ENCODE measurements at places on chromosomes 1 and 21.

DNA sequence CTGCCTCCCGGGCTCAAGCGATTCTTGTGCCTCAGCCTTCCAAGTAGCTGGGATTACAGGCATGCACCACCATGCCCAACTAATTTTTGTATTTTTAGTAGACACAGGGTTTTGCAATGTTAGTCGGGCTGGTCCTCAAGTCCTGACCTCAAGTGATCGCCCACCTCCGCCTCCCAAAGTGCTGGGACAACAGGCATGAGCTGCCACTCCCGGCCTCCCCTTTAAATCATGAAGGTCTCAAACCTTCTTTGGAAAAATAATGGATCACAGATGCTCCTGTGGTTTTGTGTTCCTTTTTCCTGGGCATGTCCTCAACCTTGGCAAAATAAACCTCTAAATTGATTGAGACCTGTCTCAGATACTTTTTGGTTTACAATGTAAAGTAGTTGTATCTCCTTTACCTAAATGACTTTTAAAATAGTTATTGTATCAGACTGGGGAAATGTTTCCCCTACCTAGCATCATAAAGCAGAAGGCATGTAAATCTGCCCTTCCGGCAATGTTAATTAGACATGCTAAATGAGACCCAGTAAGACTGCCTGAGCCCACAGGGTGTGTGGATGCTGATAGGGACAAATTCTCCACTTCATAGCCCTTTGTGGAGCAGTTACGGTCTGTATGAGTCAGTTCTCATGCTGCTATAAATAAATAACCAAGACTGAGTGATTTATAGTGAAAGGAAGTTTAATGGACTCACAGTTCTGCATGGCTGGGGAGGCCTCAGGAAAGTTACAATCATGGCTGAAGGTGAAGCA lies 27.8 kb downstream of the CBR1 start:
- no peak for DNase-seq

DNA sequence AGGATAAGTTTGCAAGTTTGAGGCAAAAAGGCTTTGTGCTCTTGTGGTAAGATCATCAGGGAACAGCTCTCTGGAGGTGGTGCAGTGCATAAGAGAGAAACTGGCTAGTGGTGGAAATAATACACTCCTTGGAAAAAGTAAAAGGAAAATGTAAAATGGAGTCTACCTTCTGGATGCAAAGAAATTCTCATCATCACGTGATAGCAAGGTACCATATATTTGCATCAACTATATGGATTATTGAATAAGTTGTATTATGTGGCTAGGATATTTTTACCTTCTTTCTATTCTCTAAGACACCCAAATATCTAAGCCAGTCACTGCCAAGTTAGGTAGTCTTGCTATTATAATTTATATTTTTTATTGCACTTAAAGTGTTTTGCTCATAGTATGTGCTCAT lies 14.0 kb upstream of the LRRC7 start:
- no peak for DNase-seq

DNA sequence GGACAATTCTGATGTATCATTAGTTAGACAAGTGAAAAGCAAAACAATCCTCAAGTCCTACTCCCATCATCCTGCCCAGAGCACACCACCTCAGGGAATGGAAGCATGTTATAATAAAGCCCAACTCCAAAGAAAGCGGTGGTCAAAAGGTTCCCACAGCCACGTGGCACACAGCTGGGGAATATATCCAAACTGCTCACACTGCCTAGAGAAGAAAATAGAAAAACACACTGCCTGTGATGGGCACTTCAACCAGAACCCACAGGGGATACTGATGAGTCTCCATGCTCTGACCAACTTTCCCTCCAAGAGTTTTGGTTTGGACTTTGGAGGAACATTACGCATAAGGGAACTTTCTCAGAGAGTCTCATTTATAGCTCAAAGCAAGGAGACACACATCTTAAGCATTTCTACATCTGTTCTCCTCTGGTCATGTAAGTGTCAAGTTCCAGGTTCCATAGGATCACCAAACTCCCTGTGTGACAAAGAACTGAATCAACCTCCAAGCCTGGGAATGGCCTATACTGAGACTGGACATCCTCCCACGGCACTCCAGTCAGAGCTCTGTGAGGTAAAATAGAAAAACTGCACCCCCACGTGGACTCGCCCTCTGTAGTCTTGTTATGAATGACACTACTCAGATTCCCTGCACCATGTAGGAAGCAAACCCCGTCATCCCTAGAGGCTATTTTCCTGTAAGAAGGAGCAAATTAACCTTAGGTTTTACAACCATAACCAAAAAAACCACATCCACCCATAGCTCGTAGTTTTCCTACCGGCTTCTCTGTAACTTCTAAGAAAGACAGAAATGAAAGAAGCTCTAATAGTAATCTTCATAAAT lies 12.2 kb downstream of the DSTYK start:
- no peak for DNase-seq

- no peak for DNase-seq
Measured at GRCh38 chr1:110060034-110060661, 10.3 kb downstream of the ALX3 start.

DNA sequence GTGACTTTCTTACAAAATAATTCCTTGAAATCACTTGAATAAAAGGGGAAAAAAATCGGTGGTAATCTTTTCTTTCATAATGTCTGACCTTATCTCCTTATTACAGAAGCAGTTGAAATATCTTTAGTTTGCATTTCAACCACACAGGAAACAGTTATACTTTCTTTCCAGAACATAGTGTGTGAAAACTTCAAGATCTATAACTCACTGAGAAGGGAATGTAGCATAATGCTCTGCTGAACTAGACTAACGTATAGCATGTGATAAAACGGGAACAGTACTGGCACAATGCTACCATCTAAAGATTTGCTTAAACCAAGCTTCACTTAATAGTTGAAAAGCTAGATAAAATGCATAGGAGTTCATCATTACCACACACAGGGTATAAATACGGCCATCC lies 45.0 kb downstream of the VAV3 start:
- DNase-seq: no peak

DNA sequence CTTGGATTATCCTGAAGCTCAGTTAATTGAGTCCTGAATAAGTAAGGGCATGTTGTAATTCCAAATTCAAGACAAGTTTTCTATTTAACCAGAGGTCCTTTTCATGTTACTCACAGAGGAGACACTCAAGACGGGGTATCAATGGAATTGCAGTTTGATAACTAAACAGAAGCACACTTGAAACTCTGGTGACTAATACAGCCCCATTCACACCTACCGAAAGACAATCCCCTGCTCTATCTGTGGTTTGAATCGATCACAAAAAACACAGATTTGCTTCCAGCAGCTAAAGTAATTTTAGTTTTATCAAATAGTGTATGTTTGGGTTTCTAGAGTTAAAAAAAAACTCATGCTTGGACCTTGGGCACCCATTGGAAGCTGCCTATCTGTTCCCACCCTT lies 60.4 kb downstream of the TEX35 start:
- DNase-seq: no peak

- no peak for DNase-seq
Measured at GRCh38 chr1:223136086-223136485, 7.0 kb downstream of the TLR5 start.

- no peak for DNase-seq
Measured at GRCh38 chr21:46179708-46180078, 4.6 kb downstream of the SPATC1L start.

DNA sequence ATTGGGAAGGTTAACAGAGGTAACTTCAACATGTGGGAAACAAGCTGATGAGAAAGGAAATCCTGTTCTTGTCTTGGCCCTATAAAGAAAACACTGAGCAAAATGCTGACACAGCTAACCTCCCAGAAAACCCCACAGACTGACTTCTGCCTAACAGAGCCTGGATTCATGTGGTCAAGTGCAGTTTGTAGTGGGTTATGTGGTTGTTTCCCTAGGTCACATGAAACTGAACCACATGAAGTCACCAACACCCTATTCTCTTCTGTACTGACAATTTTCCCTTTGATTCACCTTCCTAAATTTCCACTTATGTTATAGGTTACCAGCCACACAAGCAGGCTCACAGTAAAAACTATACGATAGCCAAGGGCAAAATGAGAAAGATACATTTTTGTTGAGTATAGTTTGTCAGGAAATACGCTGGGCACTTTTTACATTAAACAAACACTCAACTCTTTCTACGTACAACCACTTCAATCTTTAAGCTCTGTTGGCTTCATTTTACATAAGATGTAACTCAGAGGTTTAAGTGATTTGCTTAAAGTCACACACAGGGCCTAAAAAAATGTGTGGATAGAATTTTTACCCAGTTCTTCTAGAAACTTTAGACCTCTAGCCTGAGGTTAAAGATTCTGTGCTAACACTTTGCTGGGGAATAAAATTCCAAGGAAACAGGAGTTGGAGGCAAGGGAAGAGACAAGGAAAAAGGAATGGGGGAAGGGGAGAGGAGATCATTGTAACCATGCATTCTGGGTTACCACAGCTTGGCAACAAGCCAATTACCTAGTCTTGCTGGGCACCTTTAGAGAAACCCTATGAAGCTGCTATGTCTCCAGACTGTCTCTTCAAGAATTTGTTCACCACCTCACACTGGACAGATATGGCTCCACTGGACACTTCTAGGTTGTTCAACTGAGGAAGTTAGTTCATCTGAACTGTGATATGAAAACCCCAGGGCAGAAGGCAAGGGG lies 601.6 kb upstream of the USP24 start:
- DNase-seq: no peak

GRCh38 chr1:167185062-167185461 lies 35.6 kb upstream of the POU2F1 start:
- DNase-seq: no peak

DNA sequence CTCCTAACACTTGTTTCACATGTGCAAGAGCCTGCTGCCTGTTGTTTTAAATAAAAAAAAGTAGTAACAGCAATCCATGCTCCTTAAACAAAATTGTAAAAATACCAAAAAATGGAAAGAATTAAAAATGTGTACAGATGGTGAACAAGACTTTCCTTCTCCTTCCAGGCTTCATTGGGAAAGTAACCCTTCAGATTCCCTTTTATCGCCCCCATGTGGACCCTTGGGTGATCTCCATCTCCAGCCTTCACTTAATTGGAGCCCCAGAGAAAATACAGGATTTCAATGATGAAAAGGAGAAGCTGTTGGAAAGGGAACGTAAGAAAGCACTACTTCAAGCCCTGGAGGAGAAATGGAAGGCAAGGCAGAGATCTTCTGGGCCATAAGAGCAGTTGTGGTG lies 14.2 kb downstream of the VPS13D start:
- no peak for DNase-seq

- DNase-seq: no peak
Measured at GRCh38 chr1:174789399-174789798, 210.3 kb upstream of the CACYBP start.

DNA sequence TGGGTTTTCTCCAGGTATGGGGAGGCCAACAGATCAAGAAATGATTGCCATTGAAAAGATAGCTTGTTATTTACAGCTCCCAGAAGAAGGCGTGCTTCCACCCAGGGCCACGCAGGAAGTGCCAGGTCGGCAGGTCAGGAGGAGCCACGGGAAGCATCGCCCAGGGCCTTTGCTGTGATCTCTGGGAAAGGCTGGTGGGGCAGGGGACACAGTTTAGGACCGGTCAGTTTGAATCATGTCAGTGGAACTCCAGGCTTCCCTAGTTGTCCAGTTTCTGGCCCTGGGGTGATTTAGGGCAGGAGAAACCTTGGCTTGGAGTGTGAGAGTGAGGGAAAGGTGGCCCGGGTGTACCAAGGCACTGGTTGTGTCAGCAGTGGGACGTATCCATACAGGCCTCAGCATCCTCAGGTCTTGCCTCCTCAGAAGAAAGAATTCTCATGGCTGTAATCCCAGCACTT lies 11.4 kb downstream of the PLA2G5 start:
- DNase-seq: no peak

Data from T1000 (cell line).